ENCODE measurements at places on chromosomes 6 and 20.

DNA sequence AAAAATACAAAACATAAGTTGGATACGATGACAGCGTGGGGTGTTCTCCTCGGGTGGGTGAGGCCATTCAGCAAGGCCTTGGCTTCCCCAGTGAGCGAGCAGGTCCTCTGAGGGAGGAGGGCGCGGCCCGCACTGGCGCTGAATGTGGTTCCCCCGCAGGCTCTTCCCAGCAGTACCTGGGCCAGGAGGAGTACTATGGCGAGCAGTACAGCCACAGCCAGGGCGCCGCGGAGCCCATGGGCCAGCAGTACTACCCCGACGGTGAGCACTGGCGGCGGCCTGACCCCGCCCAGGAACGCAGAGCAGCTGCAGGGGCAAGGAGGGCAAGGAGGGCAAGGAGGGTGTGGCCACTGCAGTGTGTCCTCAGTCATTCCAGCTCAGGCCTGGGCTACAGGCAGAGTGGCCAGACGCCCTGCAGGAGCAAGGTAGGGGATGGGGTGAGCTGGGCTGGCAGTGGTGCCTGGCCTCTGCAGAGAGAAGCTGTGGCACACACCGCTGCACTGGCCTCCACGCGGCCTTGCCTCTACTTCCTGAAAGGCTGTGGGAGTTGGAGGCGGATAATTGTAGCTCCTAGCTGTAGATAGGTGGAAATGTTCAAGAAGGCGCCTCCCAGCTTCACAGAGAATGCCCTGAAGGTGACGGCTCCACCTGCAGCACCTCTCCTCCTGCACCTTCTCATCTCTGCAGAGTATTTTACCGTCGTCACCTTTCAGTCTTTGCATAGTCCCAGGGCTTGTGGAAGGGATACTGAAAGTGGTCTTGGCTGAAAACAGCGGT is 18.7 kb upstream of the MTG2 start:
- no peak for DNase-seq

DNA sequence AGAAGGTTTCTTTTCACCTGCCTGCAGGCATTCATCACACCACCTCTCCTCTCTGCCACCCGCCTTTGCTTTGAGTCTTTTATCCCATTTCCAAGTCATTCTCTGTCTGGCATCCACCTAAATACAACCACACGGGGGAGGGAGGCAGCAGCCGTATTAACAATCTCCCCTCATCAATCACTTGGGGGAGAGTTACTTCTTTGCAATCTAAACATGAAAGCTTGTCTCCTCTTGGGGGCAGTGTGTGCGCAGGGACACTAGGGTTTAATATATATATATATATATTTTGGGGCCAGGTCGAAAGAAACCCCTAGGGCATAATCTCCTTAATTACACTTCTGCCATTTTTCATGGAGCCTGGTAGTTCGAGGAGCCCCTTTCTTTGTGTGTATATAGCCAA is 214.5 kb downstream of the TSHZ2 start:
- no peak for DNase-seq

GRCh38 chr6:37802810-37803209 is 16.7 kb upstream of the ZFAND3 start:
- DNase-seq = no peak

DNA sequence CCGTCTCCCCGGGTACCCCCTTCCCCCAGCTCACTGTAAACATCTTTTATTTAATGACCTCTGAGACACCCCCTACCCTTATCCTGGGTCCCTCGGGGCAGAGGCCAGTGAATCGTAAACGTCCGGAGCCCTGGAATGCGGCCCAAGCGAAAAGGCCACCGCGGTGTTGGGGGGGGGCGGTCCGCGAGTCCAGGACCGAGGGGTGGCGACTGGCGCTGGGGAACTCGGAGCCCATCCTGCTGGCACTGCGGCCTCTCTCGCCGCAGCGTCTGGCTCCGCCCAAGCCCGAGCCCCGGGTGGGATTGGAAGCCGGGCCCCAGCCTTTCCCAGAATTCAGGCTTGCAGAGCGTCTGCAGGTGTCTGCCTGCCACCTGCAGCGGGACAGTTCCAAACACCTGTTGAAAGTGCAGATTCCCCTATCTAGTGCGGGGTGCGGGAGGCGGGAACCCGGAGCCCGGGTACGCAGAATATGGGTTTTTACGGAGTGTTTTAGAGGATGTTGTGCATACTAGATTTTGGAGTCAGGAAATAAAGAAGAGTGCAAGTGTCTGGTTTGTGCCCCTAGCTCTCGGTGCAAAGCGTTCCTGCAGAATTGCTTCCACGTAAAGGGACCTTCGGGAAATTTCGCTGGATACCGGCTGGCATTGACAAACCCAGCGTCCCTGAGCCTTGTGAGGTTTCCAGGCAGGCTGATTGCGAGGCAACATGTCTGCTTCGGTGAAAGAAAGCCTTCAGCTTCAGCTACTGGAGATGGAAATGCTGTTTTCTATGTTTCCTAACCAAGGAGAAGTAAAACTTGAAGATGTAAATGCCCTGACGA is 800 bp downstream of the RWDD2A start:
- peak; percentile 23 for DNase-seq

DNA sequence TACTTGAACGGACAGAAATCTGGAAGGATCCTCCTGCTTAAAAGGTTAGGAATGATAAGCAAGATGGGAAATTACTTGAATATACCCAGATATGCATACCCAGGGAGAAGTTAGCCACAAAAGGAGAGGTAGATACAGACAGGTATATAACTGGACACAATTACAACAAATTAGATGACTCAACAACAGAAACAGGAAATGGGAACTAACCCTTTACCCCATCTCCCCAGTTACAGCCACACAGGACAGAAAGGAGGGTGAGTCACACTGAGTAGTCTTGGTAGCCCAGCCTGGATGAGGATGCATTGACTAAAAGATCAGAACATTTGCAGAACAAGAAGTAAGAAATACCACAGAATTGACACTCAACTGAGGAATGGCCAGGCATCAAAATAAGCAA is 61.2 kb downstream of the C6orf52 start:
- DNase-seq = no peak

DNA sequence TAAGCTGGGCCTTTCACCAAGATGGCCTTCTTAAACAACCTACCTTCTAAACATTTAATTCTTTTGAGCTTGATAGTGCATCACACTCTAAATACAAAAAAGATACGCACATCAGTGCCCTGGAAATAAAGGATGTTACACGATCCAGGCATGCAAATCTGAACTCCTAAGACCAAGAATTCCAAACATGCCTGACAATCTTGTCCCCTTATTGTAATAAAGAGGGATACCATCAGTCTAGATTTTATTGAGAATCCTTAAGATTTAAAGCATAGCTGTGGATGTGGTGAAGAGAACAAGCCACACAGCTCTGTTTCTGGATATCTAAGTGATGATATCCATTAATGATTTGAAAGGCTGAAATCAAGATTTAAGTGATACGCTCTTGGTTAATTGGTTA is 13.0 kb downstream of the ZNF451 start:
- no peak for DNase-seq

DNA sequence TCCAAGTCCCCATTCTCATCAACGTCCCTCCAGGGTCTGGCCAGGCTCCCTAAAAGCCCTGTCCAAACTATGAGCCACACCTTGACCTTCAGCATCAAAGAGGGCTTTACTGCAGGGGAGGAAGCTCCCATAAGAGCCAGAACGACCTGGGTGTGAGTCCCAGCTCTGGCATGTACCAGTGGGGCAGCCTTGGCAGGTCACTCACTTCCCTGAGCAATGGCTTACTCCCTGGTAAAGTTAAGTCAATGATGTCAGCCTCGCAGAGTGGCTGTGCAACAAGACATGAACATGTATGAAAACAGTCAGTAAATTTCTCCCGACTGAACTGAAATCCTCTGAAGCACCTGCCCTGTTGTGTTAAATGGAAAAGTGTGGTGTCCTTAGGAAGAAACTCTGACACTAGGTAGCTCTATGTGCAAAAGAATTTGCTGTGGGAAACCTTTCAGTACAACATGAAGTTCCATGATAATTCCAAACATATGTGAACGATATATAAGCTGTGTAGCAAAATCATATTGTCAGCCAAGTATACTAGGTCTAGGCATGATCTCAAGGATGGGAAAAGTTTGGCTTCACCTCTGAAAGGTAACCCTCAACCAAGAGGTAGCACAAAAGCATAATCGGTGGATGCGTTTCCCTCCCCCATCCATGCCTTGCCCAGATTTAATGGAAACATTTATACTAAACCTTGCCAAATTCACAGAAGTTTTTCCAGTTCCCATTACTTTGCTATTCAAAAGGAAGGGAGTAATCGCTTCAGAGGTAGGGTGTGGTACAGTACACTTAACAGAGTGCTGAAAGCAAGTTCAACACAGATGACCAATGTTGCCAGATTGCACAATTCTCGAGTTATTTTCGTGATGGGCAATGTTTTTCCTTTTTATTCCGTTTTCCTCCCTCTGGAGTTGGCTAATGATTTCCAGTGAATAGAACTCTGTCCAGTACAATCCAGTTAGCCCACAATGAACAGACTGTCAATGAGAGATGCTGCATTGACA is 49.0 kb upstream of the RANBP9 start:
- DNase-seq = no peak

DNA sequence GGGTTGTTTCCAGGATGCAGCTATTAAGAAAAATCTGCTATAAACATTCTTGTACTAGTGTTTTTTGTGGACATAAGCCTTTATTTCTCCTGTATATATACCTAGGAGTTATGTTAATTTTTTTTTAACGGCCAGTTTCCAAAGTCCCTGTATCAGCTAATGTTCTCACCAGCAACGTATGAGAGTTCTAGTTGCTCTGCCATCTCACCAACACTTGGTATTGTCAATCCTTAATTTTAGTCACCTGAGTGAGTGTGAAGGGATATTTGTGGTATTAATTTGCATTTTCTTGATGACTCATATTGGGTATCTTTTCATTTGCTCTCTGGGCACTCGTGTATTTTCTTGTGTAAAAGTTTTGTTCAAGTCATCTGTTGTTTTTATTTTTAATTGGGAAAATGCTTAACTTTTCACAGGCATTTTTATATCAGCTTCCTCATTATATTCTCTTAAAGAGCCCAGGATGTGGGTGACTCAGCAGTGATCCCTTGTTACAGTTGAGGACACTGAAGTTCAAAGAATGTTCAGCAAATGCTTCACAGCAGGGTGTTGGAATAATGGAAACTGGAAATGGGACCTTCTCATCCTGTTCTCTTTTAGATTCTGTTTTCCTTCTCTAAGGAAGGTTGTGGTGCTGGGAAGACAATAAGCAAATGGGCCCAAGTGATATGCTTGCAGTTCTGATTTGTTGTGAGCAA is 211.7 kb upstream of the PRND start:
- DNase-seq = no peak

DNA sequence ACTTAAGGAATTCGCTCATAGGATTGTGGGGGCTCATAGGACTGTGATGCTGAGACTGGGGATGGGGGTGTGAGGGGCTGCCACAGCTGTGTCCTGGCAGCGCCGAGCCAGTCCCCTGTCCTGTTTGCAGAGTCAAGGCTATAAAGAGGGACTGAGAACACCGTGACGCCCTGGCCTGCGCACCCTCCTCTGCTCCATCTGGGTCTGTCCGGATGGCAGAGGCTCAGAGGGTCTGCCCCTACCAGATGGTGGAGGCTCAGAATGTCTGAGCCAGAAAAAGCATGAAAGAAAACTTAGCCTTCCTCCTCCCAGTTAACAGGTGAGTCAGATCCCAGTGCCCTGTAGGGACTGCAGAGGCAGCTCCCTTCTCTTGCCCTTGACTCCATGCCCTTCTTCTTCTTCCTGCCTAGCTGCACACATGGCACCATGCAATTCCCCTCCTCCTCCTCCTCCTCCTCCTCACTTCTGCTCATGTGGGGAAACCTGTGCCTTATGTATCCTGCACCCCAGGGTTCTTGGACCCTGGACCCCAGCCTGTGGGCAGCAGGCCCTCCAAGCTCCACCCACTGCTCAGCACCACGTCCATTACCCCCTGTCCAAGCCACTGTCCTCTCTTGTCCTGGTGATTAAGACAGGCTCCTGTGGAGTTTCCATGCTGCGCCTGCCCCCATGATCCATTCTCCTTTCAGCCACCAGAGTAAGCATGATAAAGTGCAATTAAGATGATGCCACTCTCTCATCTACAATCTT is 410.0 kb upstream of the SULF2 start:
- no peak for DNase-seq

DNA sequence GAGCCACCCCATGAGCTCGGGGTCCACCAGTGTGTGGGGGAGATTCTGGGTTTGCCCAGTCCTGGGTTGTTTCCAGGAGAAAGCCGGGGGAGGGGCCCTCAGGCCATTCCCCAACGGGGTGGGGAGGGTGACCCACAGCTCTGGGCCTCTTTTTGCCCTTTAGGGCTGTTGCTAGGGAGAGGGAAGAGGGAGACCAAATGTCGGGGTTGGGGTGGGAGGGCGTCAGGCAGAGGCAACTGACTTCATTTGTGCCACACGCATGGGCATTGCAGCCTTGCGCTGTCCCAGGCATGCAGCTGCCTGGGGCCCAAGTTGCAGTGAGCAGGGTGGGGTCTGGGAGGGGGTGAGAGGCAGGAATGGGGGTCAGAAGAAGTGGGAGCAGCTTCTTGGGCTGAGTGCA is 1.9 kb upstream of the CUL9 start:
- DNase-seq = no peak

GRCh38 chr20:41369673-41370072 is 3.1 kb upstream of the EMILIN3 start:
- DNase-seq = no peak

GRCh38 chr6:92150553-92150952 is 1268.8 kb downstream of the EPHA7 start:
- DNase-seq = no peak

DNA sequence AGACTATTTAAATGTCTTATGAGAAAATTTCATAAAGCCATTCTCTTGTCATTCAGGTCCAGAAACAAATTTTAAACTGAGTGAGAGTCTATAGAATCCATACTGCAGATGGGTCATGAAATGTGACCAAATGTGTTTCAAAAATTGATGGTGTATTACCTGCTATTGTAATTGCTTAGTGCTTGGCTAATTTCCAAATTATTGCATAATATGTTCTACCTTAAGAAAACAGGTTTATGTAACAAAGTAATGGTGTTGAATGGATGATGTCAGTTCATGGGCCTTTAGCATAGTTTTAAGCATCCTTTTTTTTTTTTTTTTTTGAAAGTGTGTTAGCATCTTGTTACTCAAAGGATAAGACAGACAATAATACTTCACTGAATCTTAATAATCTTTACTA is 5.0 kb downstream of the MARCKS start:
- no peak for DNase-seq

- no peak for DNase-seq
These were observed 224.8 kb upstream of the JAG1 start for GRCh38 chr20:10898552-10898951.

DNA sequence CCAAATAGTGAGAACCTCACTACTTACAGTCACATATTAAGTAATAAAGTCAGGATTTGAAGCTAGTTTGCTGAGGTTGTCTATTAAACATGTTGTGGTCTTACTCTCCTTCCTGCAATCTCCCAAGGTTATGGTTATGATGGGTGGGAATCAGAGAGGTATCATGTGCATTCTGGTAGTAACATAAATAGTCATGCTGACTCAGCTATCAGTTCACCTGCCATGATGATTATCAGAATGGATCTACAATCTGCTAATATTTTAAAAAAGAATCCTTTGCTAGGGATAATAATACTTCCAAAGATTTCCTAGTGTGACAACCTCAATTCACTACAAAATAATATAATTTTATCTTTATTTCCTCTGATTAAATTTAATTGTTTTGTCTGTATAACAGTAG is 671.9 kb downstream of the KHDRBS2 start:
- no peak for DNase-seq
